Endodermal cell (in vitro differentiated cells): ENCODE measurements at places on chromosomes 2 and 18. TPM values are rescaled to one million over a fixed set of nuclear protein-coding genes. Genes with fewer than 3 reads are reported as not detected.

GRCh38 chr2:86143307-86143706 lies 37.3 kb downstream of the PTCD3 start:
- H3K27me3 ChIP-seq = no peaks in the 10 kb centered on the region
- H3K4me1 ChIP-seq = peaks cover 4% of the 10 kb centered on the region
- no peak overlapping the region for H3K27ac ChIP-seq

DNA sequence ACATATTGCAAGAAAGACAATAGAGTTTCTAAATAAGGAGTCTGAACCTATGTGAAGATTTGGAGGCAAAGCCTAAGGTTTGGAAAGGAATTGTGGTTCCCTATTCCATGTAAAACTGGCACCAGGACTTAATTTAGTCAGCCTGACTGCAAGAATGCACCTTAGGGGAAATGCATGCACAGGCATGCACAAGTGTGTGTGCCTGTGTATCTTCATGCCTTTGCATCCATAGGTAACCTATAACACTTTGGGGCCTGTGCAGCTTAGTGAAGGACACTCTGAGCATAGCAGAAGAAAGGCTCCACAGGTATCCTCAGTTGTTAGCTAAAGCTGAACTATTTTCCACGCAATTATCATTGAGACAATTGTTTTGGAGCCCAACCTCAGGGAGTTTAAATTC lies 73.4 kb downstream of the RPRM start:
- no peaks in the 10 kb centered on the region for H3K36me3 ChIP-seq
- H3K27ac ChIP-seq = no peak overlapping the region
- H3K27me3 ChIP-seq = no peaks in the 10 kb centered on the region
- H3K4me1 ChIP-seq = peaks cover 5% of the 10 kb centered on the region

GRCh38 chr18:37138456-37138855 lies 309.5 kb downstream of the KIAA1328 start:
- no peak overlapping the region for H3K4me3 ChIP-seq
- H3K4me1 ChIP-seq = peaks cover 6% of the 10 kb centered on the region
- no peak for DNase-seq

DNA sequence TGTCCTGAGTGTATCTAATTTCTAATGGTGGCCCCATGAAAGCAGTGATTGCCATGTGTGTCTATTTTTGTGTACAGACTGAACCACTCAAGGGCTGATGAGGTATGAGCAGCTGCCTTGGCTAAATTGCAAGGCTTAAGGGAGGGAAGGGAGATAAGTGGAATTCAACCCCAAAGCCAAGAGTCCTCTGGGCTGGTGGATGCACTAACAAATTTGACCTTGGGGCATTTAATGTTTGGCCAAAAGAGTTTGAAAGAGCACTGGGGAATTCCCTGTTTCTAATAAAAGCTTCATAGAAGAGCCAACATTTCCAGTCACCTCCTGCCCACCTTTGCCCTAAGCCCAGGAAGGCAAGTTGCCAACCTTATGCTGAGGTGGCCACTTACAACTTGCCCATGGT lies 172.1 kb downstream of the SETBP1 start:
- no peaks in the 10 kb centered on the region for H3K27me3 ChIP-seq
- no peak overlapping the region for H3K27ac ChIP-seq
- no peak for DNase-seq

DNA sequence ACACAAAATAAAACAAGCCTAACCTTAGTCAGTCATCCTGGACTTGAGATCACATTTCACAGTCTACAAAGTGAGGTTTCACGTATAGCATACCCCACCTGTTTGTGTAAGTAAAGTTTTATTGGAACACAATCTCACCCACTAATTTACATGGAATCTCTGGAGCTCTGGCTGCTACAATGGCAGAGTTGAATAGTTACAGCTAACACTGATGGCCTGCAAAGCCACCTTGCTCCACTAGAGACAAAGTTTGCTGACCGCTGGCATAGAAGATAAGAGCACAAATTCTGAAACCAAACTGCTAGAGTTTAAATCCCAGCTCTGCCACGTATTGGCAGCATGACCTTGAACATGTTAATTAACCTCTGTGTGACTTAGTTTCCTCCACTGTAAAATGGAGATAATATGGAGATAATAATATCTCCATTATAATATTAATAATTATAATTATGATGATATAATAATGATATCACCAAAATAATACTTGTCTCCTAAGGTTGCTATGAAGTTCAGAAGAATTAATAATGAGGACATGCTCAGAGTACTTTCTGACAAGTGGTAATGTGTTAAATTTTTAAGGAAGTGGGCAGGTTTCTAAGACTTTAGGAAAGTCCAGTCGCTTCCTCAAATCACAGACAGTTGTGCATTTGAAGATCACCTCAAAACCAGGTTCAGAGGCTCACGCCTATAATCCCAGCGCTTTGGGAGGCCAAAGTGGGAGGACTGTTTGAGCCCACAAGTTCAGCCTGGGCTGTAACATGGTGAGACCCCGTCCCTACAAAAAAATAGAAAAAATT lies 204.6 kb downstream of the SH3RF3 start:
- peaks cover 5% of the 10 kb centered on the region for H3K4me1 ChIP-seq
- H3K27me3 ChIP-seq = no peaks in the 10 kb centered on the region
- H3K4me3 ChIP-seq = no peak overlapping the region
- H3K27ac ChIP-seq = no peak overlapping the region

- peaks cover 5% of the 10 kb centered on the region for H3K4me1 ChIP-seq
- H3K36me3 ChIP-seq = no peaks in the 10 kb centered on the region
- no peak overlapping the region for H3K4me3 ChIP-seq
Measured at GRCh38 chr2:64222351-64222750, 78.1 kb upstream of the PELI1 start.

GRCh38 chr2:206572725-206573124 lies 69.6 kb upstream of the FAM237A start:
- no peaks in the 10 kb centered on the region for H3K36me3 ChIP-seq
- H3K27me3 ChIP-seq = no peaks in the 10 kb centered on the region
- DNase-seq = no peak
- H3K4me3 ChIP-seq = no peak overlapping the region
- H3K27ac ChIP-seq = no peak overlapping the region
- no peaks in the 10 kb centered on the region for H3K4me1 ChIP-seq

GRCh38 chr18:46152436-46152807 lies 48.2 kb downstream of the HAUS1 start:
- no peaks in the 10 kb centered on the region for H3K27me3 ChIP-seq
- H3K4me3 ChIP-seq = no peak overlapping the region
- H3K36me3 ChIP-seq = no peaks in the 10 kb centered on the region
- no peak overlapping the region for H3K27ac ChIP-seq

DNA sequence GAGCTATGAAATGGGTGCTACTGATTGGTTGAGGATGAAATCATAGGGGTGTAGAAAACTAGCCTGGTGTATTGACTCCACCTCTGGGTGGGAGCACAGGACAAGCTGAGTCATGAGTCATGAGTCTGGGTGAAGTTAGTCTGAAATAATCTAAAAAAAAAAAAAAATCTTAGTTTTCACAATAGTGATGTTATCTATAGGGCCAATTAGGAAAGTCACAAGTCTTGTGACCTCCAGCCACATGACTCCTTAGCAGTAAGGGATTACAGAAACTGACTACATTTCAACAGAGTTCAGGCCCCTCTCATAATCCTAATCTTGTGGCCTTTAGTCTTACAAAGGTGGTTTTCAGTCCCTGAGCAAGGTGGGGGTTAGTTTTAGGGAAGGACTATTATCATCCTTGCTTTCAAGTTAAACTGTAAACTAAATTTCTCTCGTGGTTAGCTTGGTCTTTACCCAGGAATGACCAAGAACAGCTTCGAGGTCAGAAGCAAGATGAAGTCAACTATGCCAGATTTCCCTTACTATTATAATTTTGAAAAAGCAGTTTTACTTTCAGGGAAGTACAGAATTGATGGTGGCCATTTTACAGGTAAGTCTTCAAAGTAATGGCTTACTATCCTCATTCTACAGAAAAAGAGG lies 338.0 kb upstream of the GYPC start:
- no peaks in the 10 kb centered on the region for H3K36me3 ChIP-seq
- DNase-seq = no peak
- no peaks in the 10 kb centered on the region for H3K27me3 ChIP-seq
- H3K27ac ChIP-seq = no peak overlapping the region

- no peaks in the 10 kb centered on the region for H3K27me3 ChIP-seq
- H3K4me3 ChIP-seq = no peak overlapping the region
- no peak overlapping the region for H3K27ac ChIP-seq
- no peak for DNase-seq
- H3K4me1 ChIP-seq = no peaks in the 10 kb centered on the region
Measured at GRCh38 chr2:188524519-188525113, 232.9 kb downstream of the GULP1 start.

GRCh38 chr2:186309901-186310300 lies 176.2 kb upstream of the ZC3H15 start:
- H3K4me1 ChIP-seq = no peaks in the 10 kb centered on the region
- H3K27ac ChIP-seq = no peak overlapping the region
- H3K36me3 ChIP-seq = no peaks in the 10 kb centered on the region

DNA sequence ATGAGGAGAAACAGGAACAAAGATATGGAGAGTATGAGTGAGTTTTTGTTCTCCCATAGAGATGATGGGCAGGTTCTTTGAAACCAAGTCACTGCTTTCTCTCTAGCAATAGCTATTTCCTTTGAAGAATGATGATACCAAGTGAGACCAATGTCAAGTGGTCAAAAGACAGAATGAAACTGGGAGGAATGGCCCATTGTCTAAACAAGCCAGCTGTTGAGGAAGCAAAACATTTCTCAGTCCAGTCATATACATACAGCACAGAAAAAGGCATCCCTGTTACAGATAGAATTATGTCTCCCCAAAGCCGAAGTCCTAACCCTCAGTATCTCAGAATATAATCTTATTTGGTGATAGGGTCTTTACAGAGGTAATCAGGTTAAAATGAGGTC lies 66.1 kb upstream of the EPC2 start:
- H3K27me3 ChIP-seq = peaks cover 70% of the 10 kb centered on the region
- DNase-seq = no peak
- H3K4me3 ChIP-seq = peak overlapping the region; percentile 19
- peaks cover 15% of the 10 kb centered on the region for H3K4me1 ChIP-seq
- no peaks in the 10 kb centered on the region for H3K36me3 ChIP-seq

DNA sequence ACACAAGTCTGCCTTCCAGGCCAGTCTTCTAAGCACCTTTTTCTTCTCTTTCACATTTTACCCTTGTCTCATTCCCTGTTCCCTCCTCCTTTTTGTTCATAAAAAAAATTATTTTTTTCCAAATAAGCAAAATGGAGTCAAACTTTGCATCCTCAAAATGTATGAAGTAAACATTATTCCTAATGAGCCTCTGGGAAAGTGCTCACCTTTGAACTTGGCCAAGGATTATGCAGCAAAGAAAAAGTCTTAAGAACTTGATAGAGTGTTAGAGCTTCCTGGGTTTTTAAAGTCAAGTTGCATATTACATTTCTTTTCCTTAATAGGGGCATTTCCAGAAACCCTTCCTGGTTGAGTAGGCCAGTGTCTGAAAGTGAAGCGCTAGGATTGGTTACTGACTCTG lies 31.6 kb downstream of the EPAS1 start:
- H3K4me3 ChIP-seq = no peak overlapping the region
- no peaks in the 10 kb centered on the region for H3K36me3 ChIP-seq
- DNase-seq = no peak
- H3K4me1 ChIP-seq = peaks cover 4% of the 10 kb centered on the region
- H3K27ac ChIP-seq = no peak overlapping the region

DNA sequence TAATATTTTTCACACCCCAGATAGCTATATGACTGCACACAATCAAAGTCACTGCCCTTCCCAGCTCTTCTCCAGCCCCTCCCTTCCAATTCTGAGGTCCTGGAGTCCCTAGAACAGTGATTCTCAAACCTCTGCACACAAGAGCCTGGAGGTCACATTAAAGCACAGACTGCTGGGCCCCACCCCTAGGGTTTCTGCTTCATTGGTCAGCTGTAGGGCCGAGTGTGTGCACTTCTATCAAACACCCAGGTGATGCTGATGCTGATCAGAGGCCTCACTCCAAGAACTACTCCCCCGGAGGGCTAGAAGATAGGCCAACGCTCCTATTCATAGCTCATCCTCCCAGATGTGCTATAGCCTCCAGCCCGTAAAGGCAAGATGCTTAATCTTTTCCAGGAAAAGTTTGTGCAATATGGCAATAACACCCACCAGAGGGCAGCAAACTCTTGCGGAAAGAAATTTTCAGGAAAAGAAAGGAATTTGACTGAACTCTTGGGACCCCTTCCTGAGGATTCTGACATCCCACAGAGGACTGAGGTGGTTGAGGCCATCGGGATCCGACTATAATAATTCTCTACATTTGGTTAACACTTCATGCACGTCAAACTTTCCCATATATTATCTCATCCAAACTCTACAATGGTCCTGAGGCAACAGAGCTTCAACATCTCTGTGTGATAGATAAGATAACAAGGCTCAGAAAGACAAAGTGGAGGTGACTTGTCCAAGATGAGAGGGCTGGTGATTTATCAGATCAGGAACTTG lies 194.2 kb upstream of the PKDCC start:
- no peak overlapping the region for H3K27ac ChIP-seq
- no peaks in the 10 kb centered on the region for H3K36me3 ChIP-seq
- H3K4me1 ChIP-seq = no peaks in the 10 kb centered on the region
- peaks cover 27% of the 10 kb centered on the region for H3K27me3 ChIP-seq

- H3K36me3 ChIP-seq = no peaks in the 10 kb centered on the region
- no peak for DNase-seq
- H3K4me1 ChIP-seq = no peaks in the 10 kb centered on the region
Measured at GRCh38 chr2:46743021-46743420, 172.6 kb downstream of the MCFD2 start.

DNA sequence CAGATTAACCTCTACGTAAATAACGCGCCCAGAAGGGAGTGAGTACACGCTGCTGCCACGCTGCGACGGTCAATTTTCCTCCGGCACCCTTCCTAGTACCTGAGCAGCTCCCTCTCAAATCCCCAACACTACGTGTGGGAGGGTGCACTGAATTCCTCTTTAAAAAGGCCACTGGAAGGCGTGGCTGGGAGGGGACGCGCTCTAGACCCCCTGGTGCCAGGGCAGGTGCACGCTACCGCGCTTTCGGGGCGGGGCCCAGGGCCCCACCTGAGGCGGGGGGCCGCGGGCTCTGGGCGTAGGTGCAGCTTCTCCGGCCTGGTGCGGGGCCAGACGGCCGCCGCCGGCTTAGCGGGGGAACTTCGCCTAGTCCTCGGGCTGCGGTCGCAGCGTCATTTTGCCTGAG lies 668 bp upstream of the ANKRD12 start:
- peaks cover 28% of the 10 kb centered on the region for H3K36me3 ChIP-seq
- peaks cover 3% of the 10 kb centered on the region for H3K4me1 ChIP-seq
- H3K27ac ChIP-seq = peak overlapping the region; percentile 89
- peak; percentile 92 for DNase-seq
- H3K27me3 ChIP-seq = no peaks in the 10 kb centered on the region

Gene ZAP70
- total RNA-seq = 8.3 to 13.4 TPM (median 9.0 TPM) in 3 replicates

Gene PRSS56
- total RNA-seq = not detected in 3 replicates

Gene ACKR3
- total RNA-seq = 110 and 126 TPM in 2 replicates

Gene RNU2-63P
- 4.6 to 12.2 TPM (median 9.9 TPM) in 3 replicates for total RNA-seq

Gene CD207
- not detected in 3 replicates for total RNA-seq

Gene KIAA2012
- 0.19 to 0.72 TPM (median 0.62 TPM) in 3 replicates for total RNA-seq

Gene LOXHD1
- total RNA-seq = 1.1 and 2.1 TPM in 2 replicates

Gene KDSR
- 41.1 to 51.0 TPM (median 47.1 TPM) in 3 replicates for total RNA-seq

Gene OTOF
- total RNA-seq = 0.68 to 1.5 TPM (median 1.1 TPM) in 3 replicates

Gene LYG1
- 0.32 and 0.55 TPM in 2 replicates for total RNA-seq

Gene OSGEPL1
- total RNA-seq = 10.7 to 17.5 TPM (median 16.1 TPM) in 3 replicates

Gene MTLN
- 26.5 to 35.5 TPM (median 28.2 TPM) in 3 replicates for total RNA-seq

Gene NPAS2
- 0.84 to 1.7 TPM (median 1.6 TPM) in 3 replicates for total RNA-seq

Gene MYL1
- total RNA-seq = not detected in 2 replicates

Gene HOXD12
- total RNA-seq = not detected in 3 replicates

Gene AOX1
- total RNA-seq = 10.3 to 15.5 TPM (median 12.0 TPM) in 3 replicates

Gene RAB17
- total RNA-seq = 206 and 235 TPM in 2 replicates

Gene G6PC2
- total RNA-seq = not detected in 3 replicates
